EH (cell line): ENCODE measurements at places on chromosomes 7 and 10.

DNA sequence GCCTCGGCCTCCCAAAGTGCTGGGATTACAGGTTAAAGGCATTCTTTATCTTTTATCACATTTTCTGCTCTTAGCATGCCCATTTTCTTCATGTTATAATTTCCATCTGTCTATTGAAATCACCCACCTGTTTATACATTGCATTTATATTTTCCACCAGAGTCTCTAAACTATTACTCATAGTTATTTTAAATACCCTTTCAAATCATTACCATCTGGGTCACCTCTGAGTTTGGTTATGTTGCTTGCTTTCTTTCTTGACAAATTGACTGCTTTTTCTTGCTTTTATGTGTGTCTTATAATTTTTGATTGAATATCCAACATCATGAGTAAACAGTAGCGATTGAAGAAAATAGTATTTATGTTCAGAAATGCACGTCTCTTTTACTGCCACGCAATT is 71.4 kb downstream of the TMEM270 start:
- no peak for DNase-seq

- DNase-seq = peak; percentile 61
These were observed 6.9 kb upstream of the LDB3 start for GRCh38 chr10:86661161-86662025.

- peak; percentile 8 for DNase-seq
These were observed 94.1 kb downstream of the HBP1 start for GRCh38 chr7:107262857-107263256.

DNA sequence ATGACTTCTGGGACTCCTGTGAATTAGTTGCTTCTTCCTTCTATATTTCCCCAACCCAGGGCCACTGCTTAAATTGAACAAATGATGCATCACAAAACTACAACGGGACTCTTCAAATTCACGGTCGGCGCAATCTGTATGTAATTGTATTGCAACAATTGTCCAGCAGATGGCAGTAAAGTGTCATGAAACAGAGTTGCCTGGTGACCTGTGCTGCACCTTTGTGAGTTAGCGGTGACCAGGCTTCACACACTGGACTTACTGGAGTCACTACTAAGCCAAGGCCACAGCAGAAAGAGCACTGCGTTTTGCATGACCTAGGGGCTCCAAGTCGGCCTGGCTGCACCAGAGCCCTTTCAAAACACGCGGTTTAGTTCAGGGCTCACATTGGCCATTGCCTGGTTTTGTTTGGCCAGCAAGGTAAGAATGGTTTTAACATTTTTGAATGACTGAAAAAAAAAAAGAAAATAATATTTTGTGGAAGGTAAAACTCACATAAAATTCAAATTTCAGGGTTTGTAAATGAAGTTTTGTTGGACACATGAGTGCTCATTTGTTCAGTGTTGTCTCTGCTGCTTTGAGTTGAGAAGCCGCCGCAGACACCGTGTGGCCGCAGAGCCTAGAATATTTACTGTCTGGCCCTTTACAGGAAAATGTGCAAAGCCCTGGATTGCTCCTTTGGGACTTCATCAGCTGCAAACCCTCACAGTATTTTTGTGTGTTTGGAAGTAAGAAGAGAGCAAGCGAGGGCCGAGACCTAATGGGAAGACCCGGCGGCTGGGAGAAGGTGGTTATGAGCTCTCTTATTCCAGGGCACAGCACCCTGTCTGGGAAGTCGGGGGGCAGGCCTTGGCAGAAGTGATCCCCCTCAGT is 23.2 kb upstream of the ZNF32 start:
- peak; percentile 78 for DNase-seq

GRCh38 chr7:37920305-37920848 is at the start of gene EPDR1:
EPDR1 (plus strand) TSS chr7:37920640; CDS start chr7:37920940, 300 bp downstream.
- DNase-seq = no peak

DNA sequence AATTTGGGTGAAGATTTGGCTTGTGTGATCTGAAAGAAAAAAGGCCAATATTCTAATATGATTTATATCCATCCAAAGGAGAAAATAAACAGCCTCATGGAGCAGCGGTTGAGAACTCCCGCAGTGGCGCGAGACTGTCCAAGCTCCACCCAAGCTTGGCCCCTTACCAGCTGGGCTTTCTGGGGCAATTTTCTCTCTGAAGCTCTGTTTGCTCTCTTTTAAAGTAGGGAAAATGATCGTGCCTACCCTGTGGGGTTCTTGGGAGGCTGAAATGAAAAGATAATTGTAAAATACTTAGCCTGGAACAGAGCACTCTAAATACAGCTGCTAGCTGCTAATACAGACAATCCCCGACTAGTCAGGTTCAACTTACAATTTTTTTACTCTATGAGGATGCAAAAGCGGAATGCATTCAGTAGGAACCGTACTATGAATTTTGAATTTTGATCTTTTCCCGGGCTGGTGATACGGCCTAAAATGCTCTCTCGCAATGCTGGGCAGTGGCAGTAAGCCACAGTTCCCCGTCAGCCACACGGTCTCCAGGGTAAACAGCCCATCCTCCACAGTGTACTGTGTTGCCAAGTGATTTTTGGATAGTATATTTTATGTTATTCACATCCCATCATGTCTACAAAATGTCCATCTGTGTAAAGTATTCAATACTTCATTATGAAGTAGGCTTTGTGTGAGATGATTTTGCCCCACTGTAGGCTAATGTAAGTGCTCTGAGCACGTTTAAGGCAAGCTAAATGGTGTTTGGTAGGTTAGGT is 137.7 kb downstream of the CHN2 start:
- DNase-seq = no peak

DNA sequence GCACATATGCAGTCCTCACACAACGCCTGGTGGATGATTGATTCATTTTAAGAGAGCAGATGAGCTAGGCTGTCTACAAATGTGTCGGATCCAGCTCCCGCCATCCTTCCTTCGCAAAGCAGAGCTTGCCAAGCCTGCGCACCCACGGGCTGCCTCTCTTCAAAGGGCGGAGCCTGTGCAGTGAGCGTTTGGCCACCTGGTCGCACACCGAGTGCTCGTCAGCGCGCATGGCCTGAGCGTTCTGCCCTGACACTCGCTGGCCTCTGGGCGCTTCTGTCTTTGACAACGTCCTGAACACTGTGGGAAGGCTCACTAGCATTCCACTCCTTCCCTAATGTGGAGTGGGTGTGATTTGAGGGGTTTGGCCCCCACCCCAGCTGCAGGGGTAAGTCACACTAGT is 47.1 kb upstream of the TMEM72 start:
- no peak for DNase-seq

GRCh38 chr7:123211545-123211944 is 11.8 kb upstream of the SLC13A1 start:
- no peak for DNase-seq

GRCh38 chr10:5525561-5526341 is 990 bp downstream of the CALML3 start:
- no peak for DNase-seq
